Stimulated activated CD4-positive, alpha-beta T cell treated with anti-CD3 and anti-CD28 coated beads, TNF-alpha, amount 100 ng/mL, for 24 hours (primary cell): ENCODE measurements at places on chromosomes 1 and 21.

DNA sequence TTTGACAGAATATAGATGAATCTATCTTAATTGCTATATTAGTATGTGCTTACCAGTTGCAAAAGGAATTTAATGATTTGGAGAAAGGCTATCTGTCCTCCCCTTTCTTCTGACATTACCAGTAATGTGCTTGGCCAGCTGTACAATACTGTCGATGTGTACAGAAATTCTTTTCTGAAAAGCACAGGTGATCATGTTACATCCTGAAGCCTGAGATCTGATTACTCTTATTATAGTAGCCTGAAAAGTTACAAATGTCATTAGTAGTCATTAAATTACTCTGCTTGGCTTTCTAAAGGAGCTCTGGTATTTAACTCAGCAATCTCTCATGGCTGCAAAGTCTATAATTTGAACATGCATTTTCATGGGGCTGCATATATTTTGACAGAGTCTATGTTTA lies 209.8 kb downstream of the PTPRC start:
- no peak for DNase-seq

GRCh38 chr1:48068206-48068605 lies 71.0 kb upstream of the TRABD2B start:
- no peak for DNase-seq

- no peak for DNase-seq
Observed at GRCh38 chr1:64745181-64745985, 508 bp downstream of the RAVER2 start.

DNA sequence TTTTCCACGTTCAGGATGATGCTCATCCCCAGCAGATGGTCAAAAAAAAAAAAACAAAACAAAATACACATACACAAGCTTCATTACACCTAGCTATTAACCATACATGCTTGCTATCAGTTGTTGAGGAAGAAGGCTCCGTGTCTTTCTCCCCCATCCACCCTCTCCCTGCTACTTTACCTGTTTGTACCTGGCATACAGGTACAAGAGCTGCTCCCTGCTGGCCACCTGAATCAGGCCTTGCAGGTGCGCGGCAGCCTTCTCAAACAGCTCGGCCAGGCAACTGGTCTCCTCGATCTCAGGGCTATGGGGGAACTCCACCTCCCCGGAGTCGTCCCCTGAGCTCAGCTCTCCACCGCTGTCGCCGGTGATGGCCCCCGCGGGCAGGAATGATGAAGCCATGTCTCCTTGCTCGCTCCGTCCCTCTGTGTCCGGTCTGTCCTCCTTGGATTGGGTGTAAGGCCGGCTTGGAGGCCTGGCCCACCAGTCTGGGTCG lies 464 bp downstream of the ACBD6 start:
- no peak for DNase-seq

- no peak for DNase-seq
Observed at GRCh38 chr1:182569939-182570610, 19.0 kb downstream of the RNASEL start.
